A549 (cell line): ENCODE measurements at places on chromosomes 1 and 21. TPM values are rescaled to one million over a fixed set of nuclear protein-coding genes. Genes with fewer than 3 reads are reported as not detected.

GRCh38 chr1:210901981-210902770 lies 231.8 kb downstream of the KCNH1 start:
- DNase-seq, result no peak

DNA sequence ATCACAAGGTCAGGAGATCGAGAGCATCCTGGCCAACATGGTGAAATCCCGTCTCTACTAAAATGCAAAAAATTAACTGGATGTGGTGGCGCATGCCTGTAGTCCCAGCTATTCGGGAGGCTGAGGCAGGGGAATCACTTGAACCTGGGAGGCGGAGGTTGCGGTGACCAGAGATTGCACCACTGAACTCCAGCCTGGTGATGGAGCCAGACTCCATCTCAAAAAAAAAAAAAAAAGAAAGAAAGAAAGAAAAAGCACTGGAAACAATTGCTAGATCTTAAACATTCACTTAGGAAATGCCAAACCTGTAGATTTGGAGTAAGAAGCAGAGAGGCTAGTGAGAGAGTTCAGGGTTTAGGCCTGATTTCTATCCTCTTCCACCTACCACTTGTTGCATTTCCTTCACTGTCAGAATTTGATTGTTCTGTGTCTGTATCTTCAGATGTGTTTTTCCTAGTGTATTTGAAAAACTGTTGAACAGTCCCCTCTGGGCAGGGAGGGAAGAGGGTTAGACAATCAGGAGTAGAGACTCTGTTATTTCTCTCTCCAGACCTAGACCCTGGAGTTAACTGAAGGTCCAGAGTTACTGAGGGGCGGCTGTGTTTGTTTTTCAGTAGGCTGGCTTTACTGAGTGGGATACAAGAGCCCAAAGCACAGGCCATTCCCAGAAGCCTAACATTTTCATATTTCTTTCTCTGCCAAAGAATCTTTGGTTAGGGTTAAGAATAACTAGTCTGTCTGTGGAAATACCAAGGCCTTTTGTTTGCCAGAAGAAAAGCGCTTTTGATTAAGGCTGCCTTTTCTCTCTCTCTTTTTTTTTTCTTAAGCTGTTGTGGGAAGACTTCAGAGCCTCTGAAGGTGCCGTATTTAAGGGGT lies 31.1 kb upstream of the MACF1 start:
- DNase-seq, result no peak

DNA sequence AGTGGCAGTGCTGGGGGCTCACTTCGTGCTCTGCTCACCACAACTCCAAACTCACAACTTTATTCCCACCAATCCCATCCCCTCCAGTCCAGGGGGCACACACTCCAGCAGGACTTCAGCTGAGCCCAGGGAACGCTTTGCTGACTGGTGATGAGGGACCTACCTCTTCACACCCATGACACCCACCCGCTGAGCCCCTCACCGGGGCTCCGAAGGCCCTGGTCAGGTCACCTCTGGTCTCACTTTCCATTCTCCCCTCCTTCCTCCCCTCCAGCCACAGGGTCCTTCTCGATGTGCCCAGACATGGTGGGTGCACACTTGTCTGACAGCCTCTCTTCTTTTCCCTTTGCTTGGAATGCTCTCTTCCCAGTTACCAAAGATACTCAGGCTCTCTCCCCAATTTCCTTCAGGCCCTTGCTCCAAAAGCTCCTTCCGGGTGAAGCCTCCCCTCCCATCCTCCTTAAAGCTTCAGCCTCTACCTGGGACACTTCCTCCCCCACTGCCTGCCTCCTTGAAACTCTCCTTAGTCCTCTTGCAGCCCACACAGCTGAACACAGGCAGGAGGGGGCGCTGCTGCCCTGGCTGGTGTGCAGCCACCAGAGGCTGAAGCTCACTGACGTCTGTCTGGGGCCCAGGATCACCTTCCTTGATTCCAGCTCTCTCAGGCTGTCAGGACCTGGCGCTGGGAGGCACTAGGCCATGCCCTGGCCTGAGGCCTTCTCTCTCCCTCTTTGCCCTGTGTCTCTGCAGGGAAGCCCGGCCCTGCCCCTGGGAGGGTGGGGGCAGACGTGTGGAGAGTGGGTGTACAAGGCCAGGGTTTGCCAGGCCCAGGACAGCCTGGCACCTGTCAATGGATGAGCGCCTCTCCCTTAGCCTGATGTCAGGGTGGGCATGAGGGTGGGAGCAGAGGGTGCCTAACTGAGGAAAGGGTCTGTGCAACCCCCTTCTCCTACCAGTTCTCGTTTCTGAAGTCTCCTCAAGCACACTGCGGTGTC lies 1.6 kb downstream of the KCNE1 start:
- DNase-seq, result peak; percentile 69

DNA sequence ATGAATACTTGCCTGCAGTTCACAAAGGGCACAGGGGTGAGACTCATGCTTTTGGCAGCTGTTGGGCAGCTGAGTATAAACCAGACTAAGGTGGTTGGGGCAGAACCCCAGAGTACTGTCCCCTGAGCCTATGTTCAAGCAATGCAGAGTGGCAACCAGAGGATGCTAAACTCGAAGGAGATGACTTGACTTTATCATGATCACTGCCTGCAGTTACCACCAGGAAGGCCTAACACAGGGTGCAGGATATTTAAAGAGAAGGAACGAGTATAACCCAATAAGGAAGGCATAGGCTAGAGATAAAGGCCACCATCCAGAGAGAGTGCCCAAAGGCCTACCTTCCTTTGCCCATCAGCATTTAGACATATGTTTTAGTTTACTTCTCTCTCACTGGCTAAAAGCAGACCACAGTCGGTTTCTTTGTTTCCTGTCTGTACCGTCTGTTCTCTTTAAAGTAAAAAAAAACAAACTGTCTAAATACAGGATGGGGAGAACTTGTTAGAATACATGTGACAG lies 83.3 kb downstream of the MPZL1 start:
- no peak for DNase-seq

DNA sequence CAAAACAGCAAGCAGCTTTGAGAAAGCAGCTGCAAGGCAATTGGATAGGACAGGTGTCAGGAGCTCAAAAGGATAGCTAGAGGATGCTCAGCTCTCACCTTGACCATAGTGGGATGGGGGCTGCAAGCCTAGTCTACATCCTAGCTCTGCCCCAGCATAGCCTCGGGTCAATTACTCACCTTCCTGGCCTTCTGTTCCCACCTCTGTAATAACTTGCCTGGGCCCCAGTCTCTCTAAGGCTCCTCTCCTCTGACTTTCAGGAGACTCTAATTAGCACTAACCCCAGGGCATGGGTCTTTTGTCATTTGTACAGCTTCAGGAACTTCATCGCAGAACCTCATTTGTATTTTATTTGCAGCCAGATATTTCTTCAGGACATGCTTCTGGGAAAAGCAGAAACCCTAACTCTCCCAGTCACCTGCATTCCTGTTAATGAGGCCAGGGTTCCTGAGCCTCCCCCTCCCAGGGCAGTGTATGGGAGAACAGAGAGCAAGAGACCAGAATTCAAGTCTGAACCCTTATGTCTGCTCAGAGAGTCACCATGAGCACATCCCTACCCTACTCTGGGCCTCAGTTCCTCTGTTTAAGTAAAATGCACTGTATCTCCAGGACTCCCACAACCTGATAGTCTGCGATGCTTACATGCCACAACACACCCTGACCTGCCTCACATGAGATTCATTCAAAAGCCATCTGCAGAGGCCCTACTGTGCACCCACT lies 108.1 kb downstream of the MATN1 start:
- no peak for DNase-seq

DNA sequence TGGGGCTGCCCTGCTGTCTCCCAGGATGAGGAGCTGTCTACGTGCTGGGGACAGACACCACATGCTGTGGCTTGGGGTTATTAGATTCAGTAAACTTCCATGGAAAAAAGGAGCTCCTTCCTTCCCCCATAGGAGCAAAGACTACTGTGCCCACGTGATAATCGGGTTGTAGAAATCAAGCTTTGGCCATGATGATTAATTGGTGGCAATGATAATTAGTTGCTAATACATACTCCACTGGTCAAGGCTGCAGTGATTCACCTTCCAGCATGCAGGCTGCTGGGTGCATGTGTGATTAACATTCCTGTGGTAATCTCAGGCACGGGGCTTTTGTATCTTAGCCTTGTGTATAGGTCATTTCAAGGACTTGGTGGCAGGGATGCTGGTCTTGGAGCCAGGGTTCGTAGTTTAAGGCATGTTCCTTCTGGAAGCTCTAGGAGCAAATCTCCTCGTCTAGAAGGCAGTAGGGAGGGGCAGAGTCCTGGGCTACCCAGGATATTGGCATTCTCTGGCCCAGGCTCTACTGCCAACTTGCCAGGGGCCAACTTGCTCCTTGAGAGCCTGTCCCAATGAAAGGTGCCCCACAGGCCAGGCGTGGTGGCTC lies 41.4 kb downstream of the TMCO4 start:
- DNase-seq, result no peak

DNA sequence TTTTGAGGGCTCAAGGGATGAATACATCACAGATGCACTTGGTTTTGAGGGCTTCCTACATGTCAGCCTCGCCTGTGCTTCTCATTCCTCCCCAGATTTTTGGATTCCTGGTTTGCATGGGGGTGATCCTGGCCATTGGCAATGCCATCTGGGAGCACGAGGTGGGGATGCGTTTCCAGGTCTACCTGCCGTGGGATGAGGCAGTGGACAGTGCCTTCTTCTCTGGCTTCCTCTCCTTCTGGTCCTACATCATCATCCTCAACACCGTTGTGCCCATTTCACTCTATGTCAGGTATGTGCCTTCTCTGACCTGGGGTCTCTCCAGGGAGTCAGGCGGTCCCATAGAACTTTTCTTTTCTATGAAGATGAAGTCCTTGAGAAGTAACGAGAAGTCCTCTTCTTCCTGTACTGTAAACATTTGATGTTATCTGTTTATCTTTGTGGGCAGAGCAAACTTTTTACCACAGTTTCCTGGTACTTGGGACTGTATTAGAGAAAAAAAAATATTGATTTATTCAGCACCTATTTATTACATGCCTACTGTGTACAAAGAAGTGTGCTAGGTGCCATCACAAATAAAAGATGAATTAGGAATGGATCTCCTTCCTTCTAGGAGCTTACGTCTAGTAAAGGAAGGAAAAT lies 12.0 kb downstream of the ATP8B2 start:
- DNase-seq, result no peak

- no peak for DNase-seq
Observed at GRCh38 chr1:164774819-164775654, 216.1 kb downstream of the PBX1 start.

- DNase-seq, result no peak
Observed at GRCh38 chr1:230199034-230199433, 132.0 kb downstream of the GALNT2 start.

- DNase-seq, result no peak
Observed at GRCh38 chr21:20735257-20735656, 263.0 kb upstream of the NCAM2 start.

GRCh38 chr1:26190373-26190987 lies at the start of gene CATSPER4:
CATSPER4 (plus strand) TSS chr1:26190602; CDS start chr1:26190628, 26 bp downstream.
- peak; percentile 44 for DNase-seq

GRCh38 chr1:86527306-86527705 lies 19.6 kb upstream of the CLCA4 start:
- DNase-seq, result no peak

- no peak for DNase-seq
Observed at GRCh38 chr1:207744000-207744534, 7.8 kb upstream of the CD46 start.

Gene SAMD13
- polyA plus RNA-seq, result 0.28 to 0.59 TPM (median 0.53 TPM) in 3 replicates
